C1 segment of cervical spinal cord (tissue), 14 donors: ENCODE measurements at places on chromosomes 12 and 14.

GRCh38 chr14:26414926-26415325 is 182.9 kb downstream of the NOVA1 start:
- DNase-seq, result no peak

DNA sequence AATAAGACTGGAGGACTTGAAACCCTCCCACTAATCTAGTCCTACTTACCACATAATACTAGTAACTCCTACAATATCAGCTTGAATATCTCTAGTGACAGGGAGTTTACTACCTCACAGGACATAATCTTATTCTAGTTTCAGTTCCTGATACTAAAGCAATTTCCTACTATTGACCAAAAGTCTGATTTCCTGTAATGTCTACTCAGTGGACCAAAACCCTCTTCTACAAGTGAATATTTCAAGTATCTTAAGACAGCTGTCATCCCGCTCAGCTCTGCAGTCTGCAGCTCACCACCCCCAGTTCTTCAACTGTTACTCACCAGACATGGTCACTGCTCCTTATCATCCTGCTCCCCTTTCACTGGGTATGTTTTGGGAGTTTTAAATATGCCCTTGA is 70.8 kb upstream of the TMCC3 start:
- no peak for DNase-seq

- DNase-seq, result no peak
Measured at GRCh38 chr12:92139634-92140150, 6.0 kb downstream of the BTG1 start.

DNA sequence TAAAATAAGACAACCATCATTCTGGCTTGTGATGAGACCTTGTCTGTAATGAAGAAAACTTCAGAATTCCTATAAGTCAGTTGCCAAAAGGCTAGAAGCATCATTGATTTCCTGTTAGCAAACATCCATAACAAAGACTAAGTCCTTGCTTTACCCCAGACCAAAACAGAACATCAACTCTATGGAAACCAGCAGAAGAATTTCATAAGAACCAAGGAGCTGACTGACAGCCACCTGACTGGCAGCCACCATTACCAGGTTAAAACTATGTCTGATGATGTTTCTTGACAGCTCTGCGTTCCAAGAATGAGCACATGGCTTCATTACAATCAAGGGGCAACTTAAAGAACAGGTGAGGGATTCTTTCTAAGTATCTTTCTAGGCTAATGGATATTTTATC is 29.3 kb downstream of the HECTD4 start:
- DNase-seq, result no peak

- no peak for DNase-seq
Measured at GRCh38 chr14:59305836-59306555, 117.5 kb downstream of the DAAM1 start.

- DNase-seq, result no peak
Measured at GRCh38 chr12:93524386-93525133, 47.9 kb upstream of the SOCS2 start.

DNA sequence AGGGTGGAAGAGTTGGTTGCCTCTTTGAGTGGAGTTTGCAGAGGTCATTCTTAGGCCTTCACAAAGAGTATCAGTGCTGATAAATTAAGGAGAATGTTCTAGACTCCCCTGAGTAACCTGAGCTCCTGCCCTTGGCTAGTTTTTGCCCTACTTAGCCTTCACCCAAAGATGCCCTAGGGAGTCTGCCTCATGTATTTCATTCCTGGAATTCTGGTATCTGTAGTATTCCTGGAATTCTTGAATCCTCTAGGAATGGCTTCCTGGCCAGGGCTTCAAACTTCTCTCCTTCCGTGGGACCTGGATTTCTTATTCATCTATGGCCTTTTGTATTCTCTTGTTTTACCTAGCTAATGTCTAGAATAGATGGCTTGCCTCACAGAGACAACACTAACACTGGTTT is 701.1 kb downstream of the NOVA1 start:
- no peak for DNase-seq

DNA sequence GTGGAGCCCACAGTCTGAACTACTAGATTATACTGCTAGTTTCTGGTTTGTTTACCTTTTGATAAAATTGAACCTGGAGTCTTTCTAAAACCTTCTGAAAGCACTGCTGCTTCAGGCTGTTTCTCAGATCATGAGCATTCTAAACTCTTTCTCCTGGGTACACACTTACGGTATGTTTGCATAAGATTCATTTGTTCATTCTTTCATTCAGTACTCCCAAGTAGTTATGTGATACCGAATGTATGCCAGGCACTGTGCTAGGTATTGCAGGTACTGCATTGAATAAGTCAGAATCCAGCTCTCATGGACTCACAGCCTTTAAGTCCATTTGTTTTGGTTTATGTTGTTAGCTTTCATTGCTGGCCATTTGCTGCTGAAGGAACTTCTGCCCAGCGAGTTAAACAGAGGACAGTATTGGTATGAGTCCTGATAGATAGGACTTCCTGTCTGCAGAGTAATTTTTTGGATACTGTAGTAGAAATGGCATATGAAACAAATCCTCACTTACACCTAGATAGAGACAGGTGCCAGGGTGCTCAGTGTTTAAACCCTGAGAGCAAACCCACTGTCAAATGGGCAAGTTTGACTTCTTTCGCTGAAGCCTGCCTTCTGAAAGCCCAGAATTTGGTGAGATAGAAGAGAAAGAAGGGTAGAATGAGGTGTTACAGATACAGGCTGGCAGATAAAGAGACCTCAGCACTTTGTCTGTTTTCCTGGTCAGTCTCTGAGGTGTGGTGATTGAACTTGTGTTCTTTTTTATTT is 2.1 kb downstream of the SUSD6 start:
- DNase-seq, result no peak

DNA sequence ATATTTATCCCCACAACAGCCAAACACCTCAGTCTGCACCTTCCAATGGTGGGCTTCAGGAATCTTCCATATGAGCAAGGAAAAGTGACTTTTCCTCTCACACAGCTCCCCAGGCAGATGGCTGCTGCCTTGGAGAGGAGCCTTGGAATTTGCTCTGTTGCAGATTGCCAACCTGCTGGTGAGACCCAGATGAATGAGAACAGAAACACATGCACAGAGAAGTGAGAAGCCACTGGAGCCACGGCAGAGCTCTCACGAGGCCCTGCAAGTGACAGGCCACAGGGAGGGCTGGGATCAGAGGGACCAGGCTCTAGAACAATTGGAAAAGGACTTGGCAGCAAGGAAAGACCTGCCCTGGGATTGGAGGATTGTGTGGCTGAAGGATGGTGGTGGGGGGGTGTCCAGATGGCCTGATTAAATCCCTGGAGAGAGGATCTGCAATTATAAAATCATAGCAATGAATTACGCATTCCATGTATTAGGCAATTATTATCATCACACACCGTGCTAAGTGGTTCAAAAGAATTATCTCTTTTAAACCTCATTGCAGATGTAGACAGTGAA is 84.9 kb upstream of the PWP1 start:
- DNase-seq, result no peak

DNA sequence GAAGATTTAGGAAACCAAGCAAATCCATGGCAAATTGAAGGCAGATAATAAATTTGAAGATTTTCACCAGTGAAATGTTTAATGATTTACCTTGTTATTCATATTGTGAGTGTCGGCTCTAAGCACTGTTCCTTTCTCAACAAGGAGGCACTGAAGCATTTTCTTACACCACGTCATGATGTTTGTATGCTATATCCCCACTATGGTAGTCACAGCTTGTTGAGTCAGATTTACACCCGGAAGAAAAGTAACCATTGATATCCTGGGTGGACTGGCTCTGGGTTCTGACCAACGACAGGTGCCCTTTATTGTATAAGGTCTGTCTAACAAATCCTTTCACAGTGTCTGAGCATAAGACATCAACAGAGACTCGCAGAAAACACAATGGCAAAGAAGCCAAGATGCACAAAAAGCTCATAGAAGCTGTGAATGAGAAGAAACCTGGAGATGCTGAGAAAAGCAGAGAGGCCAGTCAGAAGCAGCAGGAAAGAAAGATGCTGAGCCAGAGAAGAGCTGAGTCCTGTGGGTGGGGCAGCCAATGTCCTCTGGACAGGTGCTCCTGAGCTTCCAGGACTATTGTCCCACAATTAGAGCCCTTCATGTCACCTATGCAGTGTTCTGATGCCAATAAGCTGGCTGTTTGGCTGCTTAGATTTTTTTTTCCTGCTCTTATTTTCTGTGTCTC is 49.7 kb upstream of the ARHGAP5 start:
- no peak for DNase-seq

- DNase-seq, result no peak
Measured at GRCh38 chr12:93108985-93109384, 179.9 kb upstream of the EEA1 start.

- no peak for DNase-seq
Measured at GRCh38 chr12:117044790-117045159, 54.4 kb downstream of the TESC start.

GRCh38 chr12:94276725-94277124 is 128.3 kb downstream of the PLXNC1 start:
- DNase-seq, result no peak

GRCh38 chr12:28759333-28759732 is 389.7 kb upstream of the FAR2 start:
- no peak for DNase-seq

DNA sequence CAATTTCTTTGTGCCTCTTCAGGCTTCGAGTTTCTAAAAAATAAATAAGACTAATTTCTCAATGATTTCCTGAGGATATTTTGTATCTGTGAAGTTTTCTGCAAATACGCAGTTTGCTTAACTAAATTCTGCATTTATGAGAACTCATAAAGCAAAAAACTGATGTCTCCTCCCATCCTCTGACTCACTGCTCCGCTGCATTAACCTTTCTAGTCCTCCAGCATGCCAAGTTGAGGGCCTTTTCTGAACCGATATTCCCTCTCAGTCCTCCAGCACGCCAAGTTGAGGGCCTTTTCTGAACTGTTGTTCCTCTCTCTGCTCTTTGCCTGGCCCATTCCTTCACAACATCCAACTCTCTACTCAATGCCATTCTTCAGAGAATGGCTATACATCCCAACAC is 3.2 kb downstream of the IPO8 start:
- DNase-seq, result no peak

DNA sequence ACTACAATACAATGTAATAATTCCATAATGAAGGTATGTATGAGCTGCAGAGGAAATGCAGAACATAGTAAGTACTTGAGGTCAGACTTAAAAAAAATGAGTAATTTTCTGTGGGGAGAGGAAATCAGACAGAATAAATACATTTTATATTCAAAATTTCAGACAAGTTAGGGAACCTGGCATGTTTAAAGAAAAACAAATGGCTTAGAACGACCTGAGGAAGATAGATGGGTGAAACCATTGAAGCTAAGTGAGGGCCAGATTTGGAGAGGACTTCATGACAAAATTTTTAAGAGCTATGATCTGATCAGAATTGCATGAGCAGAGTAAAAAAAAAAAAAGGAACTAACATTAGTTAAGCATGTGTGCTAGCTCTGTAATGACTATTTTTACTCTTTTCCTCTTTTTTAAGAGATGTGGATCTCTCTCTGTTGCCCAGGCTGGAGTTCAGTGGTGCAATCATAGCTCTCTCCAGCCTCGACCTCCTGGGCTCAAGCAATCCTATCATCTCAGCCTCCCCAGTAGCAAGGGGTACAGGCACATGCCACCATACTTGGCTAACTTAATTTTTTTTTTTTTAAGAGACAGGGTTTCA is 157.6 kb upstream of the PDE3A start:
- no peak for DNase-seq

GRCh38 chr14:39984323-39984722 is 552.1 kb upstream of the FBXO33 start:
- DNase-seq, result no peak

- no peak for DNase-seq
Measured at GRCh38 chr12:39277416-39277815, 165.5 kb downstream of the KIF21A start.

- no peak for DNase-seq
Measured at GRCh38 chr14:89495718-89496117, 78.7 kb upstream of the FOXN3 start.

- no peak for DNase-seq
Measured at GRCh38 chr14:28629328-28630004, 137.1 kb upstream of the FOXG1 start.

DNA sequence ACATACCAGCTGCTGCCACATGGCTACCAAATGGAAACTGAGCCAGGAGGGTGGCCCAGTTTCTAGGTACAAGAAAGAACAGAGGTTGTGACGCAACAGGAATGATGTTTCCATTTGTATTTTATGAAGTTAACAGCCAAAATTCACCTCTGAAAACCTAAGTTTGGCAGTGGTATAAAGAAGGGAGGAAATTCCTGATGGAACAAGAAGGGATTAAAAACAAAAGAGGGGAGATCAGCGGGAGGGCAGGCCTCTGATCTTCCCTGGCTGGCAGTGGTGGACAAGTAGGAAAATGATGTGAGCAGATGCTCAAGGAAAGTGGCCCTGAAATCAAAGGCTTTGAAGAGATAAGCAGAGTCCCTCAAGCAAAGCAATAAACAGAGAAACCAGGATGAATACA is 47.3 kb upstream of the BCL2L14 start:
- DNase-seq, result no peak

- no peak for DNase-seq
Measured at GRCh38 chr14:42407153-42407552, 800.5 kb downstream of the LRFN5 start.

DNA sequence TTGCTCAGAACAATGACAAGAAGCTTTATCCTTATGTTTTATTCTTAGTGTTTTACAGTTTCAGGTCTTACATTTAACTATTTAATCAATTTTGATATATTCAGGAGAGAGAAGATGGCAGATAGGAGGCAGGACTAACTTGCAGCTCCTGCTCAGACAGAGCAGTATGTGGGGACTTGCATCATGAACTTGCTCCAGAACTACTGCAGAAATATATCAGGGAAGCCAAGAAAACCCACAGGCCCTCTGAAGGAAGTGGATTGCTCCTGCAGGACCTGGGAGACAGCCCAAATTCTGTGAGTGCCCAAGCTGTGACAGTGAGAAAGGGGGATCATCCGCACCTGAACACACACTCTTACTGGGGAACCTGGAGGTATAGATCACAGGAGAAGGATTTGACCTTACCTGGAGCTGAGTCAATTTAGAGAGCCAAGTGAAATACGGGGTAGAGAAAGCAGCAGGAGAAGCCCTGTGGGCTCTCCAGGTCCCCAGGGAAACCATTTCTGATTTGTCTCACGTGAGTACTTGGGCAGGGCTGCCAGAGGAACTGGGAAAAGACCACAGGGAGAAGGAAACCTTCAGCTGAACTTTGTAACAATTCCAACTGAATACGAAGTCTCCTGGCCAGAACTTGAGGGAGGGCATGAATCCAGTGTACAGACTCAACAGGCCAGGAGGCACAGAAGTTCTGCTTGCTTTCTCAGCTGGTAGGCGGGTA is 28.9 kb upstream of the TSPAN8 start:
- DNase-seq, result no peak

GRCh38 chr14:73780391-73780790 is 66.2 kb upstream of the PNMA1 start:
- no peak for DNase-seq

DNA sequence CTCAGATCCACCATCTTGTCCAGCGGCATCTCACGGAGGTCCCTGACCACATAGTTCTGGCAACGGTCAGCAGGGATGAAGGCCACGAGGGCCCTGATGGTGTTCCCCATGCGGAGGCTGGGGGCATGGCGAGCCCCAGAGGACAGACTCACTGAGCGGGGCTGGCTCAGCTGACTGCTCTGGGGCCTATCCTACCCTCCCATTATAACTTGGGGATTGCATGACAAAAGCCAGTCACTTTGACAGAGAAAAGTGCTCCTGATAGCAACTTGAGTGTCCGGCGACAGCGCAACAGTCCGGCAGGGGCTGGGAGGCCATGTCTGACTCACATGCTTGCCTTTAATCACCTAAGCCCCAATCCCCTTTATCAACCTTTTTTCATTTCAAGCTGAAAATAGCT is at the start of gene LRRC10:
Gene LRRC10, minus strand, starts transcription at position 179 of the 400 bp plus-strand sequence. Its CDS starts 69 bp downstream, at position 110.
- DNase-seq, result no peak

- DNase-seq, result no peak
Measured at GRCh38 chr14:99718031-99718810, 34.1 kb downstream of the CYP46A1 start.
